Activated T-helper 1 cell treated with anti-CD3 and anti-CD28 coated beads, Interleukin-12 subunit alpha, Interleukin-12 subunit beta, Interleukin-2, Interleukin-4 antibody, amounts not matched to agents 30 ng/mL and 10 ng/mL and 1 ng/mL, durations not matched to agents 14 hours and 24 hours and 36 hours (primary cell): ENCODE measurements at places on chromosomes 11 and 22. TPM values are rescaled to one million over a fixed set of nuclear protein-coding genes. Genes with fewer than 3 reads are reported as not detected.

GRCh38 chr11:69122326-69122629 lies 33.5 kb upstream of the SMIM38 start:
- no peak for DNase-seq

Gene TSSK2
- total RNA-seq, result not detected in 2 replicates

GRCh38 chr22:32822179-32822877 lies 20.8 kb downstream of the TIMP3 start:
- DNase-seq, result no peak

DNA sequence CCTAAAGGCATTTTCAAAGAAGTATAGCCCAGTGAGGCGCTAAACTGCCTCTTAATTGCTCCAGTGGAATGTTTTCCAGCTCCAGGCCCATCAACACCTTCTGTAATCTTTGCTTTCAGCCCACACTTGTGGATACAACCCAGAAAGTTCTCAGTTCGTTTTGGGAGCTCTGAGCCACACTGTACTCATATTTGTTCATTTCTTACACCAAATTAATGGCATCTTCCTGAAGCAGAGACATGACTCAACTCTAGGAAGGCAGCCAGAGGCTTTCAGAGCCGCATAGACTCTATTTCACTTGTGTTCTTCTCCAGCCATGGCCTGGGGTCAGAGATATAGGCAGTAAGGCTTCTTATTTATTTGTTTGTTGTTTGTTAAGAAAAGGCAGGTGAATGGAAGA lies 175.5 kb upstream of the NCAM1 start:
- no peak for DNase-seq

DNA sequence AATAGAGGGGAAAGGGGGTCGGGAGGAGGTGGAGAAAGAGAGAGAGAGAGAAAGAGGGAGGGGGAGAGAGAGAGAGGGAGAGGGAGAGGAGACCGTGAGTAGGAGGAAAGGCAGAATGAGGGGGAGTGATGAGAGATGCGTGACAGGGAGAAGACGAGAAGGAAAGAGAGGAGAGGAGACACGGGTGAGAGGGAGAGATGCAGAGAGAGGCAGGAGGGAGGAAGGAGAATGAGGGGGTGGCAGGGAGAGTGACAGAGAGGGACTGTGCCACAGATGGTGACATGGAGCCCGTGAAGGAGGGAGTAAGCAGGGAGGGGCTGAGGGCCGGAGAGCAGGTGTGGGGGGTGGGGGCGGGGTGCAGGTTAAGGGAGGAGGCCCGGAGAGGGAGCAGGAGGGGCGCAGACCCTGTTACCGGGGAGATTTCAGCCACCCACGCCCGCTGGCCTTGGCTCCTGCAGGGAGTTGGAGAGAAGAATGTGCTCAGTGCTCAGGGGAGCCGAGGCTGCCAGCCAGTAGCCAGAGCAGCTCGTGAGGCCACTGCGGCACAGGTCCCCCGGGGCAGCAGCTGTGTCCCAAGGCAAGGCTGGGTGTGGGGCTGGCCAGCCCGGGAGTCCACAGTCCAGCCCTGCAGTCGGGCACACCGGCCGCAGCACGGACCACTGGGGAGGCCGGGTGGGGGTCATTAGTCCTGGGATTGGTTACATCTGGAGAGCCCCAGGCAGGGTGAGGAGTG lies at the start of gene SSTR3:
TSS of gene SSTR3 (minus strand) at position 304 of the 733 bp plus-strand sequence. CDS start 4,674 bp downstream, outside the sequence.
- no peak for DNase-seq

GRCh38 chr22:28002863-28003565 lies 84.0 kb upstream of the PITPNB start:
- DNase-seq, result no peak

DNA sequence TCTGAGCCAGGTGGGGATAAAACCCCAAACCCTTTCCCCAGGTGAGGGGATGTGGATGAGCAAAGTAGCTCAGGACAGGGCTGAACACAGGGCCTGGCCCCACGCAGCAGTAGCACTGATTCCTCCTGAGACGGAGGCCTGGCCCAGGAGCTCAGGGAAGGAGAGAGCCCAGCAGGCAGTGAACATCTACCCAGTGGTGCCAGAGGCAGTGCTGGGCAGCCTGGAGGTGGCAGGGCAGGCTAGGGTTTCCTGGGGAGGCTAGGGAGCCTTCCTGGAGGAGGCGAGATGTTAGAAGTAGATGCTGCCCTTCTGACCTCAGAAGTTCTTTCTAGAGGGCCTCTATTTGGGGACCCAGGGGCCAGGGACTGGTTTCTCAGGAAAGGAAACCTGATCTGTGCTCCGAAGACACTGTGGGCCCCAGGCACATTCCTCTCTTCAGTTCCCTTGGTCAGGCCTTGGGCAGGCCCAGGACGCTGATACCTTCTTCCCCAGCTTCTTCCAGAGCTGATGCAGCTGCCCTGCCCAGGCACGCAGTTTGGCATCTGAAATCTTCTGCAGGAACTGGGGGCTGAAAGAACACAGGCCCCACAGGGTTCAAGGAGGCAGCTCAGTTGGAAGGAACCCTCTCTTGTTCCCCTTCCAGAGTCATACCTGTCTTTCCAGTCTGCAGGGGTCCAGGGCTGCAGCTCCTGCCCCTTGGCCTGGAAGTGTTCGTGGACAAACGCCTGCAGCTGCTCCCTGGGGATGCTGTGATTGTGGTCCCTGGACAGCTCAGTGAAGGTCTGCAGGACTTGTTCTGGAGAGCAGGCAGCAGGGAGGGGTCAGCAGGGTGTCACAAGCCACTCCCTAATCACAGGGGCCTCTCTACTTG lies 16.8 kb downstream of the TREH start:
- no peak for DNase-seq

Gene TMEM121B
- total RNA-seq, result 0.20 and 0.23 TPM in 2 replicates

GRCh38 chr11:76771446-76772099 lies 11.6 kb upstream of the TSKU start:
- no peak for DNase-seq

Gene MS4A2
- not detected in 2 replicates for total RNA-seq

DNA sequence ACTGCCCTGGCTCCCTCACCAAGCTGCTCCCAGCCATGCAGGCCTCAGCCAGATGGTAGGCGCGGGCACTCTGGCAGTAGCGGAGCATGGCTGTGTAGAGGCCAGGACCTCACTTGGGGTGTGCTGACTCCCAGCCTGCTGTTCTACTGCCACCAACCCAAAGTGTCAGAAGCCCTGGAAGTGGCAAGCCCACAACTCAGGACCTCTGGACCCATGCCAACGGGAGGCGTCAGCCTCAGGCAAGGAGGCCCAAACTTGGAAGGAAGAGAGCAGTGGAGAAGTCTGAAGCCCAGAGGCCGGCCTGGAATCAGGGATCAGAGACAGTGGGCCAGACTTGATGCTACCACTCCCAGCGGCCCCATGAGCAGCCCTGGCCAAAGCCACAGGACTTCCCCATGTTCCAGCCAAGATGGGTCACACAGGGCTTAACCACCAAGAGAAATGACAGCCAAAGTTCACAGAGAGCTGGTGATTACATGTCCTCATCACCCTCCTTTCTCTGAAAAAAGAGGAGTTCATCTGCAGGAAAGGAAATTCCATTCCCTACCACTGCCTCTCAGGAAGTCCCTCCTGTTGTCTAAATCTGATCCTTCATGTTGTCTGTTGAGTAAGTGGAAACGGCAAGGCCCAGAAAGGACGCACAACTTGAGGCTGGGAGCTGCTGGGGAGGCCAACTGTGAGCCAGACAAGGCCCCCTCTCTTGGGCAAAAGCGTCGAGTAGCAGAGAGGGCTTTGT lies 4.4 kb downstream of the ARRB1 start:
- no peak for DNase-seq

GRCh38 chr22:17954200-17954859 lies 70.0 kb downstream of the MICAL3 start:
- no peak for DNase-seq

GRCh38 chr11:45217991-45218390 lies 68.2 kb downstream of the SYT13 start:
- no peak for DNase-seq

- no peak for DNase-seq
Measured at GRCh38 chr11:79485694-79486093, 44.9 kb upstream of the TENM4 start.

Gene NRXN2
- 0.17 and 0.23 TPM in 2 replicates for total RNA-seq

Gene RAG1
- total RNA-seq, result 0.70 TPM in 1 of 2 replicates, not detected in the other

GRCh38 chr22:47808886-47809620 lies 1046.6 kb downstream of the TBC1D22A start:
- DNase-seq, result no peak

GRCh38 chr11:110613197-110613918 lies 98.9 kb downstream of the ARHGAP20 start:
- no peak for DNase-seq

Gene MADD
- 75.9 and 85.2 TPM in 2 replicates for total RNA-seq

- no peak for DNase-seq
Measured at GRCh38 chr11:68118706-68119448, 2.3 kb downstream of the CHKA start.
